ENCODE measurements at places on chromosomes 4 and X. TPM values are rescaled to one million over a fixed set of nuclear protein-coding genes. Genes with fewer than 3 reads are reported as not detected.
A peak's percentile ranks its signal among the peaks of the same experiment; 100 is the strongest.

RBMX2 gene
- total RNA-seq: 40.4 TPM

STPG2 gene
- not detected for total RNA-seq

FAM47B gene
- not detected for total RNA-seq

TEX13C gene
- not detected for total RNA-seq

STOX2 gene
- total RNA-seq: 10.6 TPM

- DNase-seq: no peak
Observed at GRCh38 chr4:135601351-135601750, 1399.8 kb upstream of the PABPC4L start.

- no peak for DNase-seq
Observed at GRCh38 chr4:112069110-112069509, 76.1 kb upstream of the FAM241A start.

GRCh38 chr4:152689615-152690501 lies 10.1 kb upstream of the TMEM154 start:
- no peak for DNase-seq

DNA sequence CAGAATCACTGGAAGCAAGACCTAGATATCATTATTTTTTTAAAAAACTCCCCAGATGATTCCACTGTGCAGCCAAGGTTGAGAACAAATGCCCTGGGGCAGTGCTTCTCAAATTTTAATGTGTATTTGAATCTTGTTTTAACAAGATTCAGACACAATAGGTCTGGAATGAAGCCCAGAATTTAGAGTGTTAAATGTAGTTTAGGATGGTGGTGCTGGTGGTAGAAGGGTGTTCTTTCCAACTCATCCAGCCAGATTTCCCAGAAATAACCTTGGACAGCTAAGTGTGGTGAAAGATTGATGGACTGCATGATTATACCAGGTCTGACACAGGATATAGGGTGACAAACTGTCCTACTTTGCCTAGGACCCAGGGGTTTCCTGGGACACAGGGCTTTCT lies 120.1 kb upstream of the MED14 start:
- no peak for DNase-seq

DNA sequence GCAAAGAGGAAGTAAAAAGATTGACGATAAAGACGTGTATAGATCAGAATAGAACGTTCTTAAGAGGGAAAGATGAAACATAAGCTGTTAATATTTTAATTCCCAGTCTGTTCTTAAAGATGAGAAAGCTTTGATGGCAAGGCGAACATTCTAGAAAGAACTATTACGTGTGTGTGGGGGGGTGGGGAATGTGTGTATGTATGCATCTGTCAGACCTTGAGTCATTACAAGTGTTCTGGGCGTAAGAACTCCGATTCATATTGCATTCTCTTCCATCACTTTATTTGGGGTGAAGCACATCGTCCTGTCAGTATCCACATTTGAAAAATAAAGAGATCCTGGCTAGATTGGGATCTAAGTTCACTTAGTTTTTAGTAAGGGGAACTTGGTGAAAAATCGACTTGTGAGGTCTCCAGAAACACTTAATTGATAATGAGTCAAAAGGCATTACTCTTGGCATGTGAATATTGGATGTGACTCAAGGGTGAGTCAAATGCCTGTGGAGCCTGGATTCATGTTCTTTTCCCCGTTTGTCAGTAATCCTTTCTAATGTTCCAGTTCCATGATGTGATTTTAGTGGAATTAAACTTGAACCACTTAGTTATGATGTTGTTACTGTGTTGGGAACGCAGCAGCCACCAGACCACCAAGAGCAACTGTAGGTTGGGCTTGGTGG lies 3.1 kb downstream of the SMS start:
- peak; percentile 61 for DNase-seq

DNA sequence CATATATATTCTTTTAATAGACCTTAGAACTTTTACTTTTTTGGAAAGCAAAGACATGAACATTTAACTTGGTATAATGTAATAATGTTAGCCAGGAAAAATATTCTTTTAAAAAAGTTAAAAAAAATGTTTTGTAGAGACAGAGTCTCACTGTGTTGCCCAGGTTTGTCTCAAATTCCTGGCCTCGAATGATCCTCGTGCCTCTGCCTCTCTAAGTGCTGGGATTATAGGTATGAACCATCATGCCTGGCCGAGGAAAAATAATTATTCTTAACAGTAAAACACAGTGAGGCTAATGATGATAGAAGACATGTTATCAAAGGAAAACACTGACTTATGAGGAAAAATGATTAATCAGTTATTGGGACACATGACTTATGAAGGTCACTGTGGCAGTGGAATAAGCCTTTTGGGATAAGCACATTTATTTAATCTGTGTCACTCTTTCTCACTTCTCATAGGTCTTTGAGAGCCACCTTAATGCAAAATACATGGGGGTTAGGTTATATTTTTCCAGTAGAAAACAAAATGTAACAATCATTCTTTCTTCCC lies 6.0 kb upstream of the BMP2K start:
- no peak for DNase-seq

GRCh38 chrX:20260885-20261284 lies 5.8 kb downstream of the RPS6KA3 start:
- DNase-seq: no peak

GRCh38 chr4:2261853-2262144 lies at the start of gene MXD4:
MXD4 (minus strand) TSS chr4:2262109; CDS start chr4:2261980, 129 bp downstream.
- DNase-seq: no peak

DNA sequence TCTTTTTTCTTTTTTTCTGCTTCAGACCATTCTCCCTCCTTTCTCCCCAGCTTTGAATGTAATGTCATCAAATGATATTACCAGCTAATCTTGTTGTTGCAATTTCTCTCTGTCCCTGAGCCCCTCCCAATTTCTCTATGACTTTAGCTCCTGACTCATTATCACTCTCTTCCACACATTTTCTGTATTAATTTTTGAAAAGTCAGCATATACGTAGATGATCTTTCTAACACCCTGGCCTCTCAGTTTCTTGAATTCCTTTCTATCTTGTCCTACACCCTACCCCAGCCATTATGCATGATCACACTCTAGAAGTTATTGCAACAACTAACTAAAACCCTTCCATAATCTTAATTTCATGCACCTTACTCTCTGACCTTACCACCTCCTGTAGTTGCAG lies 13.1 kb upstream of the TRPC3 start:
- DNase-seq: no peak

GRCh38 chrX:48972220-48973164 lies 848 bp upstream of the KCND1 start:
- no peak for DNase-seq

All from Panc1 (cell line).